ENCODE measurements at places on chromosomes 12 and 14.

DNA sequence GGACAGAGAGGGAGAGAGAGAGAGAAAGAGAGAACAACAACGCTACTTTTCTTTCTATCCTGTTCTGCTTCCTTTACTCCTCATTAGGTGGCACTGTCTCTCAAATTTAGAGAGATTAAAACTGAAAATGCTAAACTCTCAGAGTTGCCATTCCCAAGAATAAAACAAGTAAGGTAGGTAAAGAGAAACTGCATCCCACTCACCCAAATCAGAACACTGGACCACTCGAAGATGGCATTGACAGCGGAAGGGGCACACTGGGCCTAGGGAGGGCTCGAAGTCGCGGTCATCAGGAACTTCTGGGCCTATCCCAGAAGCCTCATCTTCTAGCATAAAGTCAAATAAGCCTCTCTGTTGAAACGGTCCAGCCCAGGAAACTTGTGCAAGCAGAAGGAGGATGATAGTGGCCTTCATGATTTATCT is 4.5 kb downstream of the DCN start:
- DNase-seq, result no peak

GRCh38 chr12:6548966-6549683 is 6.7 kb downstream of the IFFO1 start:
- DNase-seq, result no peak

GRCh38 chr14:81400202-81400678 is at the start of gene STON2:
STON2 (minus strand) TSS chr14:81400324; CDS start chr14:81398382, 1,942 bp downstream.
- no peak for DNase-seq

GRCh38 chr12:107558816-107559382 is 126.7 kb upstream of the PWP1 start:
- no peak for DNase-seq

DNA sequence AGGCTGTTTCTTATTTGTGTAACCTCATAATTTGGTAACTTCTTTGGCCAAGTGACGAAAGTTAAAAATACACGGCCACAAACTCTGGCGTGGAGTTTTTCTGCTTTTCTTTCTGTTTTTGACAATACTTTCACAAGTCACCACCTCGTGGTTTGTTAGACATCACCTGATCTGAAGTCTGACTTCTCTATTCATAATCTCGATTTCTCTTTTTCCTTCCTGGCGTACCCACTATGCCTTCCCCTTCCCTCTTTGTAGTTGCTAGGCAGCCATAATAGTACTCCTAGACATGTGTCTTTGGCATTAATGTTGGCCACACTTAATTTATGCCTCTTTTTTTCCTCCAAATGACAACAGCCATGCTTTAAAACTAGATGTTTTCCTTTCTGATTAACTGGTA is 97.6 kb downstream of the POLR3B start:
- no peak for DNase-seq

- DNase-seq, result no peak
Observed at GRCh38 chr12:99153293-99153692, 494.3 kb upstream of the GARIN6 start.

DNA sequence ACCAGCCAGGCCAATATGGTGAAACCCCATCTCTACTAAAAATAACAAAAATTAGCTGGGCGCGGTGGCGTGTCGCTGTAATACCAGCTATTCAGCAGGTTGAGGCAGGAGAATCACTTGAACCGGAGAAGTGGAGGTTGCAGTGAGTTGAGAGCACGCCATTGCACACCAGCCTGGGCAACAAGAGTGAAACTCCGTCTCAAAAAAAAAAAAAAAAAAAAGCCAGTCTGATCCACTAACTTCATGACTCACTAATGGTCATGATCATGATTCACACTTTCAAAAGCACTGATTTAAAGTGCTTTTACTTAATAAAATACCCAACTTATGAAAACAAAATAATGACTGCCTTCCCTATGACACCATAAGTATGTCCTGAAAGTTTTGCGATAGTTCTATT is 38.4 kb upstream of the CPM start:
- peak; percentile 42 for DNase-seq

Measured in retinal pigment epithelial cell (primary cell).